ENCODE measurements at places on chromosomes 2 and 18.

- no peak for DNase-seq
Measured at GRCh38 chr2:223585666-223586065, 16.5 kb downstream of the SCG2 start.

DNA sequence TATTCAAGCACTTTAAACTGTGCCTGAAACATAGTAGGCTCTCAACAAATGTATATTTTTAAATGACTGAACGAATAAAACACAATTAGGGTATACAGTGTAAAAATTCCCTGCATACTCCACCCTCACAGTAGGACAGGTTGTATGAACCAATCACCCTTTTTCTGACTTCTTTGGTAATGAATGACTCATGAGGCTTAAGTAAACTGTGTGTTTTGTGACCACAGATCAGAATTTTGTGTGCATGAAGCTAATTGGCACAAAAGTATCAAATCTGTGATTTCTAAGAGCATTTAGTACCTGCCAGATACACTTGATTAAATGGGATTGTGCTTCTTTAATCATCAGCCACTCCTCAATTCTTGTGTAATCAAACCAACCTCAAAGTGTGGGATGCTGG lies 109.9 kb upstream of the MAP4K3 start:
- no peak for DNase-seq

GRCh38 chr2:86238354-86238753 lies 39.1 kb downstream of the MRPL35 start:
- no peak for DNase-seq

GRCh38 chr2:216918088-216918680 lies 58.3 kb upstream of the TNP1 start:
- no peak for DNase-seq

- no peak for DNase-seq
Measured at GRCh38 chr2:219628986-219629901, 1.8 kb downstream of the SLC4A3 start.

DNA sequence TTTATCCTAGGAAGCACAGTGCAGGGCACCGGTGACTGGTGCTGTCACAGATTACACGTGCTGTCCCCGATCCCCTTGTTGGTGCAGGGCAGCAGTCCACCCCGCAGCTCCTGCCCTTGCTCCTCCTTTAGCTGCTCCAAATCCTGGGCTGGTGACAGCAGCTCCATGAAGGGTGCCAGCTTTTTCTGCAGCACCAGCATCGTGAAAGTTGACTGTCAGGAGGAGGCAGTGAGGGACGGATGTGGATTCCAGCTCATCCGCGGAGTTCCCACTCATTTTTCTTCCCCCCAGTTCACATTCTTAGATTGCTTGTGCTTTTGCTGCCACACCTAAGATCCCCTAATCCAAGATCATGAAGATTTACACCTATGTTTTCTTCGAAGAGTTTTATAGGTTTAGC lies 67.5 kb downstream of the ONECUT2 start:
- DNase-seq, result no peak

DNA sequence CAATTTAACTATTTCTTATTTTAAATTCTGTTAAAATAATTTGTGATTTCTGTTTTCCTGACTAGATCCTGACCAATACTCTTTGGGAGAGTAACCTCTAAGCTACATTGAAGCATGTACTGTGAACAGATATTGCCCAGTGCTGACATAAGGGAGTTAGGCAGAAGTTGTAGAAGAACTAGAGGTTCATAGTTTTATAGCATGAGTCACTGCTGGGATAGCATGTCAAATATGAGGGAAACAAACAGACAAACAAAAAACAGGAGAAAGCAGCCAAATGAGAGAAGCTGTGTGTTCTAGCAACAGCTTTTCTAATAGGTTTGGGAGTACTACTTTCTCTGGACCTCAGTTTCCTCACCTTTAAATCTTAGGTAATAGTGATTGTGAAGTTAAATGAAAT lies 72.4 kb downstream of the CERS6 start:
- DNase-seq, result no peak

GRCh38 chr2:101223814-101224231 lies 28.9 kb upstream of the CNOT11 start:
- peak; percentile 27 for DNase-seq
